ENCODE measurements at places on chromosomes 5 and 9.

GRCh38 chr5:71780597-71780996 lies 61.5 kb downstream of the CARTPT start:
- DNase-seq: no peak

DNA sequence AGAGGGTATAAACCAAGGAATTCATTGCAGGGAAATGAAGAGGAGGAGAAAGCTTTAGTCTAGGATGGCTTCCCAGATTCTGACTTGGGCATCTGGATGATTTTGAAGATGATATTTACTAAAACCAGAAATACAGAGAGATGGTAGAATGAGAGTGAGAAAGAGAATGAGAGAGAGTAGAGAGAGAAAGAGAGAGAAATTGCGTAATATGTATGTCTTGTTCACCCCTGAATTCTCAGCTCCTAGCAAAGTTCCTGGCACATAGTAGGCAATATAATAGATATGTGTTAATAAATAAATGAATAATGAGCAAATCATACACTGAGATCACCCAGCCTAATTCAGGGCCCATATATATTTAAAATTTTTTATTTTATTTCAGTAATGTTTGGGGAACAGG lies 1089.5 kb upstream of the DMAC1 start:
- no peak for DNase-seq

DNA sequence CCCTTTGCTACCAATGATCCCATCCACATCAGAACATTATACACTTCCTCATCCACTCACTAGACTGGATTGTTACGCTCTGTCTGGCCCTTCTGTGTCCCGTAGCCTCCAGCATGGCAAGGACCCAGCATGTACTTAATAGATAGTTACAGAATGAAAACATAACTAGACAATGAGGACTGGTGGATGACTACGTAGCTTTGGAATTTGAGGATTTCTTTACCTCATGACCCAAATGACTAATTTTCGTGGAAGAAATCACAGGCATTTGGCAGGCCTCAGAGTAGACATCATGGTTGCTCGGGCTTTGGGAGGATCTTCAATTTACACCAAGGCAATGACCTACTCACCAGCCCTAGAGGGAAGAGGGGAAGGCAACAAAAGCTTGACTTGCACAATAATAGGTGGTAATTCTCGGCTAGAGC lies 299.8 kb downstream of the TLE1 start:
- no peak for DNase-seq

GRCh38 chr5:114250536-114250935 lies 111.3 kb upstream of the KCNN2 start:
- no peak for DNase-seq

DNA sequence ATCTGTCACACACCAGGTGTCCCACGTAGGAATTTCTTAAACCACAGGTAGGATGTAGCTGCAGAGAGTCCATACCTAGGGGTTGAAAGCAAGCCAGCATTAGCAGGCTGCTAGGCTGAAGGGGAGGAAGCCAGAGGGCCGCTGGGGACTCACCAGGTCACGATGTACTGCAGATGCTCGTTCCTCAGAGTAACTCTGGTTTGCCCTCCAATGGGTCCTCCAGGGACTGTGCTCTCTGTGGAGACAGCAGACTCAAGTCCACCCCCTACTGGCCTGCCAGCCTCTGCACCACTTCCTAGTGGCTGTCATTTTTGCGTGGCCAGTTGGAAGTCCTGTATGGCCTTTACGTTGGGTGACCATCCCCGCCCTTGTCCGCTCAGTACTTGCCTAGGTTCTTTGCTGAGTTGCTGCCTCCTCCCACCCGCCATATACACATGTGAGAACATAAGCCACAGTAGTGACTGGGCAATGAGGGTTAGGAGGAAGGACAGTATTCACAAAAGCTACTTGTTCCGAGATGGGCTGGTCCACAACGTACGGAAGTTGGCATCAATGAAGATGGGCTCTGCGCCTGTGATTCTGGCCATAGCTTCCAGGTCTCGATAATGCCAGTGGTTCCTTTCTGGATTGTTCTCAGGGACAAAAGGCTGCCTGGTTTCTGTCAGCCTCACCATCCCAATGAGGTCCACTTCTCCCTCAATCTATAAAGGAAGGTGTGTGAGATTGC lies 4.1 kb downstream of the RPL7A start:
- DNase-seq: no peak

- no peak for DNase-seq
These were observed 10.5 kb downstream of the RPS14 start for GRCh38 chr5:150438873-150439546.

- DNase-seq: no peak
These were observed 1234.8 kb upstream of the C9orf72 start for GRCh38 chr9:28808042-28808441.

DNA sequence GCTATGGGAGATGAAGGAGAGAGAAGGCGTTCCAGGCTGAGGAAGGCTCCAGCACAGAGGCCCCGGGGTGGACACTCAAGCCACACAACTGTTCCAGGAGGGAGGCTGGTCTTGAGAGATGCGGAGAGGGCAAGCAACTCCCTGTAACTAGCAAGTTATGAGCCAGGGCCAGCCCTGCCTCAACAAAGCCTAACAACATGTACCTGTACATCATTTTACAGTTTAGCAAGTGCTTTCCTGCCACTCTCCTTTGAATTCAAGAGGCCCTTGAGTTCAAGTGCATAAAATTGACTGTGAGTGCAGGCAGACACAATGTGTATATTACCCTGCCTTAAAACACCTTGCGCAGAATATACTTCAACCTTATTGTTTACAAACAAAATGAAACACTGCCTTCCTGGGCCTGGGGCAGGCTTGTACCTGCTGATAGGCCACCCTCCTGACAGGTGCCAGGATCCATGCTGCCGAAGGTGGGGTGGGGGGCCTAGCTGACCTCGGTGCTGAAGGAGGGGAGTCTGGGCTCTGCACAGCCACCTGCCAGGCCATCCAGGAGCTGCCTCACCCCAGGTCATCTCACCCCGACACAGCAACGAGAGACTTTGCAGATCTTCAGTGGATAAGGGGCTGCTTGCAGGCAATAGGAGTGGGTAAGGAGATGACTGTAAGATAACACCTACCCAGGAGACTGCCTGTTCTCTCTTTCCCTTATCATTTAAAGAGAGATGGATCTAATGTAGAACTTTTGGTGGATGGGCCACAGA lies 80.0 kb downstream of the PPARGC1B start:
- DNase-seq: no peak

DNA sequence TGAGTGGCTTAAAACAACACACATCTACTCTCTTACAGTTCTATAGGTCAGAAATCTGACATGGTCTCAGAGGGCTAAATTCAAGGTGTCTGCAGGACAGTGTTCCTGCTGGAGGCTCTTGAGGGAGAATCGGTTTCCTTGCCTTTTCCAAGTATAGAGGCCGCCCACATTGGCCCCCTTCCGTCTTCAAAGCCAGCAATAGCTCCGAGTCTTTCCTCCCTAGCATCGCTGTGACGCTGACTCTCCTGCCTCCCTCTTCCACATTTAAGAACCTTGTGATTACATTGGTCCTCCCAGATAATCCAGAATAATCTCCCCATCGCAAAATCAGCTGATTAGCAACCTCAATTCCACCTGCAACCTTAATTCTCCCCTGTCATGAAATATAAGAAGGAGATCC lies 81.3 kb upstream of the IER5L start:
- DNase-seq: no peak

- DNase-seq: peak; percentile 76
These were observed 948 bp upstream of the FAM53C start for GRCh38 chr5:138336952-138337684.

- DNase-seq: peak; percentile 5
These were observed 1.5 kb upstream of the MYO10 start for GRCh38 chr5:16937503-16938161.

DNA sequence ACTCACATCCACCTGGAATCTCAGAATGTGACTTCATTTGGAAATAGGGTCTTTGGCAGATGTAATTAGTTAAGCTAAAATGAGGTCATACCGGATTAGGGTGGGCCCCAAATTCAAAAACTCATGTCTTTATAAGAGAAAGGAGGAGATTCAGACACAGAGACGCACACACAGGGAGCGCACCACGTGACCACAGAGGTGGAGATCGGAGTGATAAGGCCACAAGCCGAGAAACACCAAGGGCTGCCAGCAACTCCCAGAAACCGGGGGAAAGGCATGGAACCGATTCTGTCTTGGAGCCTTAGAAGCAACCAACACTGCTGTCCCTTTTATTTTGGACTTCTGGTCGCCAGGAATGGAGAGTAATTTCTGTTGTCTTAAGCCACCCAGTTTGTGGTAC lies 31.8 kb upstream of the LMX1B start:
- no peak for DNase-seq

- no peak for DNase-seq
These were observed 3.3 kb upstream of the DCTN3 start for GRCh38 chr9:34623374-34624235.

GRCh38 chr5:132394667-132395259 lies 25.3 kb downstream of the SLC22A5 start:
- no peak for DNase-seq

DNA sequence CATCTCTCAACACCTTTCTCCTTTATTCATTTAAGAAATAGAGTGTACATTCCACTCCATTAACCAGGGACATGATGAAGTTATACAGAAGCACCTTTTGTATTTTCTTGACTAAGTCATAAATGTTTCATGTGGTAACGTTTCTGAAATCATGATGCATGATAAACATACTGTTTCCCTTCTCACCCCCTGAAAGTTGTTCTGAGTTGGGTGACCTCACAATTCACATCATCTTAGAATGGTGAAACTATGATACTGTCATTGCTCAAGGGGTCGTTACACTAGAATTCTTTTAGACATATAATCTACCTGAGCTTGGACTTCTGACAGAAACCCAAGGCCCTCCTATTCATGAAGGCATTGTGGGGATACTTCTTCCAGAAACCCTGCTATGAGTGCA lies 37.8 kb upstream of the MIER3 start:
- no peak for DNase-seq

GRCh38 chr9:126150411-126151030 lies 176.1 kb upstream of the MVB12B start:
- no peak for DNase-seq

- no peak for DNase-seq
These were observed 7.3 kb upstream of the ALDH1B1 start for GRCh38 chr9:38384990-38385848.

- DNase-seq: no peak
These were observed 408.8 kb downstream of the ENC1 start for GRCh38 chr5:74231697-74232096.

GRCh38 chr5:169861934-169862333 lies 118.4 kb downstream of the INSYN2B start:
- no peak for DNase-seq

GRCh38 chr5:133494923-133495246 lies 117.5 kb downstream of the FSTL4 start:
- DNase-seq: no peak

GRCh38 chr5:57986761-57987341 lies 473.0 kb downstream of the PLK2 start:
- DNase-seq: no peak

DNA sequence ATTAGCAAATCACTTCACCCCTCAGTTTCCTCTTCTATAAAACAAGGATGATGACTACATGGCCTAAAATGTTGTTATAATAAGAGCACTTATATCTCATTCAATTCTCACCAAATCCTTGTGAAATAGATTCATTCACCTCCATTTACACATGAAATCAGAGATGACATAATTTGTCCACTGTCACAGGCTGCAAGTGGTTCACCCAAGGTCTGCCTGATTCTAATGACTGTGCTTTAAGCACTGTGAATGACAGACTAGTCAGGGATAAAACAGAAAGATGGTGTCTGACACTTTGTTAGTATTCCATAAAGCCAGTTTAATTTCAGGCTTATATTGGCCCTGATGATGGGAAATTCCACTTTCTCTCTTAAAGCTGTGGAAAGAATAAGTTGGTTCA lies 209.5 kb downstream of the MAPKAP1 start:
- DNase-seq: no peak

GRCh38 chr9:18905028-18905882 lies 127.8 kb downstream of the SAXO1 start:
- DNase-seq: no peak

GRCh38 chr5:142770650-142771609 lies 753 bp downstream of the ARHGAP26 start:
- peak; percentile 66 for DNase-seq

DNA sequence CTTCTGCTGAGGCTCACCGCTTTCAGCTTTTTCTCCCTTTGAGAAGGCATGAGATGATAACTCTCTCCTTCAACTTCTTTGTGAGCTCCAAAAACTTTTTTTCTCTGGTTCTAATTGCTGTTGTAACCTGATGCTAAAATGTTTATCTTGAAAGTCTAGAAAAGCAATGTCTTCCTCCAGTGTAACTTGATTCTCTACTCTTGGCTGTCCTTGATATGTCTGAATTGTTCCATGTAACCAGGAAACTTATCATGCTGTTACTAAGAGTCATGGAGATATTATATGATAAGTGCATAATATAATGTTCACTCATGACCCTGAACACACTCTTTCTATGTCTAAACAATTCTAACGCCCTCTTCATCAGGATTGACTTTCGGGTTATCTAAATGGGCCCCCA lies 128.0 kb upstream of the ABCA1 start:
- DNase-seq: no peak

GRCh38 chr5:31197183-31197582 lies 3.7 kb downstream of the CDH6 start:
- DNase-seq: no peak

DNA sequence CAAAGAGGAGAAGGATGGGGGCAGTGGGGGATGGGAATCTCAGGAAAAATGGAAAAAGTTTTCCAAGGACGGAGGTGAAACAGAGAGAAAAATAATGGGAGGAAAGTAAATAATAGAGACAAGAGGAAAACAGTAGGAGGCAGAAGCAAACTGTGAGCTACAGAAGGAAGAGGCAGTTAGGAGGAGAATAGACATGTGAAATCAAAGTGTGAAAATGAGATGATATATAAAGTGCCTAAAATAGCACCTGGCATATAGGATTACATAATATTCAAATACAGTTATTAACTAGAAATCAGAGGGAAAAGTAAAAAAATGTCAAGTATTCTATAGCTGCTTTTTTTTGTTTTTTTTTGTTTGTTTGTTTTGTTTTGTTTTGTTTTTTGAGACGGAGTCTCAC lies 44.0 kb upstream of the PLIN2 start:
- no peak for DNase-seq

DNA sequence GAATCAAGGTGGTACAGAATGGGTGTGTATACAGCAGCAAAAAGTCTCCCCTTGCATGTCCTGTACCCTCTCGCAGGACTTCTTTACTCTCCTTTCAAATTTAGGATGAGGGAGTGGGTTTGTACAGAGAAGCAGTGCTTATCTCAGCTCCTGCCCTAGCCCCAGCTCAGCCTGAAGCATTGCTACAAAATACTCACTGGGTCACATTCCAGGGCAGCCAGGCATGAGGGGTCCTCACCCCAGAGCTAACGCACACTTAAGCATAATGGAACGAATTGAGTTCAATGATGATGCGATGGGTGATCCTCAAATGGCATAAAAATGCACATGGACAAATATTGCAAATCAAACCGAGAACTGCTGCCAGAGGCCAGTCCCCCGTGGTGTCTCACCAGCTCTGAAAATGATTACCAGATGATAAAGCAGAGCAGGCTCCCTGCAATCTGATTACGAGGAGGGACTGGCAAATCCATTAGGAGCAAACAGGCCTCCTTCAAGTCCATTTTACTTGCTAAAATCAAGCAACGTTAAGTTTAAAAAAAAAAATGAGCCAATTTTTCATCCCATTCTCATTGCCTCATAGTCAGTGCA lies 231.6 kb upstream of the TAS2R1 start:
- no peak for DNase-seq

- no peak for DNase-seq
These were observed 186.5 kb downstream of the NSG2 start for GRCh38 chr5:174231956-174232487.

Data from T-helper 2 cell treated with Interferon-gamma antibody and Interleukin-4, amounts not matched to agents 5 μg/mL and 100 μg/mL, for 36 hours (primary cell).